ENCODE measurements at places on chromosomes 7 and 10.
A peak's percentile ranks its signal among the peaks of the same experiment; 100 is the strongest.

- no peak for DNase-seq
Measured at GRCh38 chr10:71289421-71290130, 29.5 kb upstream of the SLC29A3 start.

DNA sequence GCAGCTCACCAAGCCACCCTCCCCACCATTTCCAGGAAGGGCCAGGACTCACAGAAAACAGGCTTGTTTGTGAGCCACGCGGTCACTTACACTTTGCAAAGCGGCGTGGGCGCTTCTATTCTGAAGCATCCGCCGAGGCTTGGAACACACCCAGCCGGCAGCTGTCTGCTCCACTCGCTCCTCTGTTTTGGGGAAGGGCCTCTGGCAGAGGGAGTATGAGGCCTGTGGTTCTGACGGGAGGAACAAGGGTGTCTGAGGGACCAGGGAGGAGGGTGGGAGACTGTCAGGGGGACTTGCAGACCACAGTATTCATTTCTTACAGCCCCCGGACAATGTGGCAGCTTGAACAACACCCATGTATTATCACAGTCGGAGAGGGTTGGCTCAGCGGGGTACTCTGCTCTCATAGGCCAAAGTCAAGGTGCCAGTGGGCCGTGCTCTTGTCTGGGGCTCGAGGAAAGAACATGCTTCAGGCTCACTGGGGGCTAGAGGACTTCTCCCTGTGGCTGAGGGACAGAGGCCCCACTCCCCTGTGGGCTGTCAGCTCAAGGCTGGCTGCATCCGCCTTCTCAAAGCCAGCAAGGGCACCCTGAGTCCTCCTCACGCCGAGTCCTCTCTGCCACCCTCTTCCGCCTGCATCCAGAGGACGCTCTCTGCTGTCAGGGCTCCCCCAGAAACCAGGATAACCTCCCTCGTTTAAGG is 60.4 kb upstream of the FAM20C start:
- DNase-seq: no peak

GRCh38 chr10:8498881-8499280 is 444.4 kb downstream of the GATA3 start:
- no peak for DNase-seq

GRCh38 chr10:30420266-30420665 is 13.7 kb upstream of the MAP3K8 start:
- no peak for DNase-seq

DNA sequence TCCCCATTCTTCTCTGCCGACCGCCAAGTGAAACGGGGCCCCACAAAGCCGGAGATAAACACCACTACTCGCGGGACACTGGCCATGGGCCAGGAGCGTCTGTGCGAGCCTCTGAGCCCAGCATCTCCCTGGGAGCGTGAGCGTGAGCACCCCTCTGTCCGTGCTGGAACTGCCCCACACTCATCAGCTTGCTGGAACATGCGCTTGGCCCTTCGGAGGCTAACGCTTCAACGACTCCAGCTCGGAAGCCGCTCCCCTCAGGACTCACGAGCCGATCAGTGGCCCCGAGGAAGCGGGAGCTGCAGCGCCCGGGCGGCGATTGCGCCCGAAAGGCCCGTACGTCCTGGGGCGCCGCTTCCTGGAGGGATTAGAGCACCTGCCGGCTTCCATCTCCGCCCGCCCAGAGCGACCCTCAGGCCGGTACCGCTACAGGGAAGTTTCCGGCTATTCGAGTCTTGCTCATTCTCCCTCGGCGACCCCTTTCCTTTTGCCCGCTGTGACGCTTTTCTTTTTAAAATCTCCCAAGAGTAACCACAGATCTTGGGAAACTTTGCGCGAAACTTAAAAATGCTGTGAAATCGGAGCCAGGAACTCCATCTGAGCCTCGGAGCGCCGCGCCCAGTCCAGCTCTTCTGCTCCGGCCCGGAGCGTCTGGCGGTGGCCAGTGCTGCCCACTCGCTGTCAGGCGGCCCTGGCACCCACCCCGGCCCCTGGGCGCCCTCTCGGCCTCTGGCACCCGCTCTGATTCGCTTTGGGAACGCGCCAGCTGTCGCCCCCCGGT is 1.0 kb downstream of the TLL2 start:
- DNase-seq: peak; percentile 5

- peak; percentile 48 for DNase-seq
Measured at GRCh38 chr10:62050346-62050892, 148.9 kb downstream of the ARID5B start.

DNA sequence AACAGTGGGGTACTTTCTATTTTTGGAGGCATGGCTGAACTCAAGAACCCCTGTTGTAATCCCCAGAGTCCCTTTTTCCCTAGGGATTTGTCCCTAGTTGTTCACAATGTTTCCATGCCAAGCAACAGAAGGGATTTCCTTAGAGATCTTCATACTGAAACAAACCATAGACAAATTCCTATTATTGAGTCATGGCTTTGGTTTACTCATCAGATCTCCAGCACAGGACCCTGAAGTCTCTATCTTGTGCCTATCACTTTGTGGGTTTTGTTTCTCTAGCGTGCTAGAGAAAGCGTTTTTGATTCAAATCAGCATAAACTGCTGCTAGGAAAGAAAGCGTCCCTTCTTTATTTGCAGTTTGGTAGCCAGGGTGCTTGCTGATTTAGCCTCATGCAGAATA is 165.0 kb downstream of the BAMBI start:
- DNase-seq: no peak

- DNase-seq: no peak
Measured at GRCh38 chr7:148584154-148584827, 6.3 kb upstream of the C7orf33 start.

DNA sequence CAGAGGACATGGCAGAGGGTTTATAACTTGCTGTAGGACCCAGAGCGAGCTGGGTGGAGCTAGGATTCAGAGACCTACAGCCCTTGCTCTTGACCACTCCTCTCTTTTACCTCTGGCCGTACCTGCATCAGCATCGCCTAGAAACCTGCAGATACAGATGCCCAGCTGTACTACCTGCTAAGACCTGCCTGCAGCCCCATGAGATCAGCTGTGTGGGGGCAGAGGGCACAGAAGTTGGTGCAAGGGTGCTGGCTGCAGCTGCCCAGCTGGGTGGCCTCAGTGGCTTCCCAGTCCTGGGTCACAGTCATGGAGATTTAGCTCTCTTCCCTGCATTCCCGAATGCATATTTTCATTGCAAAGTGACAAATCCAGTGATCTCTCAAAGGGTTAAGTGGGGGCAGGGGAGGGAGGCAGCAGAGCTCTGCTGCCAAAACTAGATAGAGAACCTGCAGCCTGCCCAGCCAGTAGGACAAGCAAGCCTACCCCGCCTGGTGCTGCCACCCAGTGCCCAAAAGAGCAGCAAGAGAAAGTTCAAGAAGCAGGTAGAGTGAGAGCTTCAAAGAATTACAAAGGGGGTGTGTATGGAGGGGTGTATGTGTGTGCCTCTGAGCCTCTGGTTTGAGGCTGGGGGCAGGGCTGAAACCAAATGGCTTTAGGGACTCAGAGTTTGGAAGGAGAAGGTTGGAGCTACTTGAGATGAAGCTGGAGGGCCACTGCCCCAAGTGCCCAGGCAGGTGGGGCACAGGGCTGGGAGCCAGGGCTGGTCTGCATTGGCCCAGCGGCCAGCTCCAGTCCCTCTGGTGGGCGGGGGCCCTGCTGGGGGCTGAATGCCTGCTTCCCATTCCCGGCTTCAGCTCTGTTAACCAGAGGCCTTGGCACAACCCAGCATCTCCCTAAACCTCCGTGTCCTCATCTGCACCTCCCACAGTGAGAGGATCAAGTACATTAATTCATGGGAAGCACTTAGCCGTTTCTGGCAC is 6.9 kb downstream of the FAM241B start:
- peak; percentile 40 for DNase-seq

GRCh38 chr10:33434933-33435332 is 100.5 kb upstream of the NRP1 start:
- DNase-seq: no peak

DNA sequence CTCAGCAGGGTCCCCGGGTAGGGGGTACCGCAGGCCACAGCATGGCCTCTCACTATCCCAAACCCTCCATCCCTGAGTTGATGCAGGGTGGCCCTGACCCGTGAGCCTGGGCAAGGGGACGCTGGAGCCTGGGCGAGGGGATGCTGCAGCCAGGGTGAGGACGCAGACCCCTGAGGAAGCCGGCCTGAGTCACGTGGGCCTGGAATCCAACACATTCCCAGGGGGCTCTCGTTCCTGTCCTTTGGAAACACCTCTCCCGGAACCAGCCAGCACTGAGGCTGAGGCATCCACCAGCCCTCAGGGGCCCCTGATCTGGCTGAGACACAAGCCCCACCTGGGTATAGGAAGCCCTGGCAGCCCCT is 61.5 kb upstream of the NKX6-2 start:
- no peak for DNase-seq

GRCh38 chr10:33254556-33255160 is 79.8 kb downstream of the NRP1 start:
- no peak for DNase-seq

- DNase-seq: no peak
Measured at GRCh38 chr10:98694883-98695282, 248.1 kb upstream of the HPS1 start.

GRCh38 chr7:82530361-82530760 is 86.8 kb upstream of the CACNA2D1 start:
- no peak for DNase-seq

DNA sequence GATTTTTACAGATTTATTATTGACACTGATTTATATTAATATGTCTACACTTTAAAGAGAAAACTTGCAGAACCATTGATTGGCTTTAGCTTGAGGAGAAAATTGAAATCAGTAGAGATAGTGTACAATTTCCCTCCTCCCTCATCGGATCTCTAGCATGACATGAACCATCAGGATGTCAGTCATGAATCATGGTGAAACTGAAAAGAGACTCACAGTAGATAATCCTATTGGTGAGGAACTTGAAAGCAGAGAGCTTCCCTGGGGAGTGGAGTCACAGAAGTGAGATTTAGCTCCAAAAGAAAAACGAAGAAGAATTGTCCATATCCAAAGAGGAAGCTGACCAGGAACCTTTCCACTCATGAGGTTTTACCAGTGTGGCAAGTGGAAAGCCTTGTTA is 346.8 kb downstream of the ABCA13 start:
- DNase-seq: no peak

GRCh38 chr10:130243015-130243414 is 106.8 kb downstream of the GLRX3 start:
- no peak for DNase-seq

DNA sequence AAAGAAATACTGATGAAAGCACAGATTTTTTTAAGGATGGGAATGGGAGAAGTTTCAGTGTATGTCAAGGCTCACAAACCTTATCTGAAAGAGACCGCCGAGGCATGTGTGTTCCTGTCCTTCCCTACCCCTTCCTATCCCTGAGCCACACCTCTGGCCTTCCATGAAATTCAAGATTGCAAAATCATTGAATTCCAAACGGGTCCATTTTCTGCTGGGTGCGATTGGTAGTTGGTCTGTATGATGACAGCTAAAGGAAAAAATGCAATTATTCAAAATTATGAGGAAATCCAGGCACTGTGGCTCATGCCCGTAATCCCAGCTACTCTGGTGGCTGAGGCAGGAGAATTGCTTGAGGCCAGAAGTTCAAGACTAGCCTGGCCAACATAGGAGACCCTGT is 170.1 kb downstream of the ARHGAP12 start:
- no peak for DNase-seq

DNA sequence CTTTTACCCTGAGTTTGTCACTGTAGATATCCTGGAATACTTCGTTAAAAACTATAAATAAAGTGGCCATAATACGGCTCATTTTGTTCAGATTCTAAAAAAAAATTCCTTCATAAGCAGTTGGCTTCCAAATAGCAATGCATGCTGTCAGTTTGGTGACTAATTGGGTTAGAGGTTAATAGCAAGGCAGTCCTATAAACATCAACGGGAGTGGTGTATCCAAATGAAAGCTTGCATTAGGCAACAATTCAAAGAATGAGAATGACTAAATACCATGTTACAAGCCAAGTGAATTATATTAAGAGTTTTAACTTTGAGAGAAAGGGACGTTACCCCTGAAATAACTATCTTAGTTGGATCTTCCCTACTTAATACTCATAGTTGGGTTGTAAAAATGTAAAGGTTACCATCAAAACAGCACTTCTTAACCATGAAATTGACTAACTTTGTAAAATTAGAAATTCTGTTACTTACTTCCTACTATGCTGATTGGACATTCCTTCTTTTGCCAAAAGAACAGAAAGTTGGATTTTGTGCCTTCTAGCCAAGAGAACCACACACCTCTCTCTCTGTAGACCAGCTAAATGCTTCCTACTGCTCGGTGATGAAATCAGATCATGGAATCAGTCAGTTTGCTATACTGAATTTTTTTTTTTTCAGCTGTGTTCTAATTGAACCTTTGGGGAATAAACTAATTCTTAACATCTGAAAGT is 98.0 kb downstream of the KAT6B start:
- DNase-seq: no peak
